Uterus (tissue), 4 donors: ENCODE measurements at places on chromosomes 4 and X. TPM values are rescaled to one million over a fixed set of nuclear protein-coding genes. Genes with fewer than 3 reads are reported as not detected.

The UGT2A1 gene
- not detected for total RNA-seq

The SSX2 gene
- total RNA-seq, result not detected

The ATP2B3 gene
- not detected for total RNA-seq

The TMEM31 gene
- not detected for total RNA-seq

The AFAP1 gene
- 8.2 TPM for total RNA-seq

The SMR3B gene
- total RNA-seq, result not detected

The GSX2 gene
- not detected for total RNA-seq

The POF1B gene
- total RNA-seq, result 1.6 TPM

The UPF3B gene
- total RNA-seq, result 2.6 TPM

- peak; percentile 69 for DNase-seq
Observed at GRCh38 chrX:47384502-47384901, 14.1 kb downstream of the ZNF157 start.

GRCh38 chr4:168528131-168528949 is 31.5 kb downstream of the PALLD start:
- no peak for DNase-seq

- no peak for DNase-seq
Observed at GRCh38 chr4:7697343-7697742, 242.3 kb downstream of the AFAP1 start.

GRCh38 chr4:8688041-8688907 is 95.7 kb downstream of the CPZ start:
- no peak for DNase-seq

DNA sequence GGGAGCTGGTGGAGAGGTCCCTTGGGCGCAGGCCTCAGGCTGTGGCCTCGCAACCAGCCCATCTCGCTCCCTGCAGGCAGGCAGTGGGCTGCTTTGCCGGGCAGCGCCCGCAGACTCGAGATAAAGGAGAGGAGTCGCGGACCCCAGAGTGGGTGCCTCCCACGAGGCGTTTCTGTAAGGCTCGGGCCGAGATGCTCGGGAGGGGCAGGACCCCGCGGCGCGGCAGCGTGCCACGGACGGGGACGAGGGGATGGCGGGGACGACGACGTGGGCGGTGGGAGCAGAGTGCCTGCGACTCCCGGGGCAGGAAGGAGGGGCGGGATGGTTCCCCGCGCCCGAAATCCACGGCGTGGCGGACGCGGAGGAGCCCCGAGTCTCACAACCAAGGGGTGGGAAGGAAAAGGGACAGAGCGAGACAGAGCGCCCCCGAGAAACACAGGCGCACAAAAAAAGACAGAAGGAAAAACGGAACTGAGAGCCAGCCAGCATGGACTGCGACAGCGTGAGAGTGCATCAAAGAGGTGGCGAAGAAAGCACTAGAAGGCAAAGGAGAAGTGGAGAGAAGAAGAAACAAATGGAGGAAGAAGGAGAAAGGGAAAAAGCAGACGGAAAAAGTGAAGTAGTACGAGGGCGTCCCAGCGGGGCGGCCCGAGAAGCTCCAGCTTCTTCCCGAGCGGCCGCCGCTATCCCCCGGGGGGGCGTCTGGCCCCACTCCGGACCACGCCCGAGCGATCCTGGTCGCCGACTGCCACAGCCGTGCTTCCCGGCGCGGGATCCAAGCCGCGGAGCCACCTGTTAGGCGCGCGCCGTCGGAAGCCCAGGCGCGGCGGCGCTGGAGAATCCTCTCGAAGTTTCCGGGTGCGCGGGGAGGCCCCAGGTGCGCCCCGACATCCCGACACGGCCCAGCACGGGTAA is 1.5 kb downstream of the BEND4 start:
- DNase-seq, result no peak

- DNase-seq, result no peak
Observed at GRCh38 chr4:155523358-155523757, 143.3 kb upstream of the GUCY1A1 start.

DNA sequence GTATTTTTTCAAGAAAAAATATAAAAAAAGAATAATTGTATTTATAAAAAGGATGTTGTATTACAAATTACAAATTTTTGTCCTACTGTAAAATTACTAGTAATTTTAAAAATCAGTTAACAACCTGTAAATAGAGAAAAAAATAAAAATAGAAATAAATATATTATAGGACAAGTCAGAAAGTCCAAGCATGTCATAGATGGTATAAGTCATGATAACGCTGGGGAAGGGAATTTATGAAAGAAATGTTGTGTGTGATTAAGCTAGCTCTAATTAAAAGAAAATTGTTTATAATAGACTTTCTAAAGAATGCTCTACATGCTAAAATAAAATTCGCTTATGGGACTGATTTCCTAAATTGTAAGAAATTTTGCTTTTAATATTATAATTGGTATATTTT is 2329.9 kb downstream of the ARAP2 start:
- DNase-seq, result no peak

- no peak for DNase-seq
Observed at GRCh38 chr4:184937745-184938144, 80.5 kb upstream of the HELT start.

DNA sequence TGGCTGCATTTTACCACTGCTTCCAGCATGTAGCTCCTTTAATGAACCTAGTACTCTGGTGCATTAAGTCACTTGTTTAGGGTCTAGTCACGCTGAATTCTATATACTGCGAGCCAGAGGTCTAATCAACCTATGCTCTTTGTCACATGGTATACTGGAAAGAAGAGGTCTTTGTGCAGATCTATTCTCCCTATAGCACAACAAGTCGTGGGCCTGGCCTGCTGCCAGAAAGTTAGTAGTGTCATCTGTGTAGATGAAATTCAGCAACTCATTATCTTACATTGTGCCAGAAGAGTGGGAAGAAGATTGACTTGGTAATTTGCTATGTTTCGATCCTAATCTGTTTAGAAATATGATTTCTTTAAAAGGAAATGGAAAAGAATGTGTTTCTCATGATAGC is 80.8 kb downstream of the AWAT2 start:
- no peak for DNase-seq

- no peak for DNase-seq
Observed at GRCh38 chr4:146545102-146545501, 23.4 kb upstream of the SLC10A7 start.

DNA sequence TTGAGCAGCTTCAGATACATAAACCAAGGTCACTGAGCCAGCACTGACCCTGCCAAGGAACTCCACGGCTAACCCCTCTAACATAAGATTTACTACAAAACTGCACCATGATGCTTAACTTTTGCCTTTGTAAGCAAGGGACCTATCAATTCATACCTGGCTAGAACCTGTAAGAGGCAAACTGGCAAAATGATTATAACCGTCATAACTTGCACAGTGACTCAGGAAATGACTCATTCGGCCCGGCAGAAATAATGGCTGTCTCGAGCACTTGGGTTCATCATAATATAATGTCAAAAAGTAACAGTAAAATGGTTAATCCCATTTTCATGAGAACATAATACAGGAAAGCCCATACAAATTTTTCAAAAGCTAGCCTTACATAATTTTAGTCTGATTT is 17.2 kb downstream of the RASGEF1B start:
- DNase-seq, result no peak

- DNase-seq, result peak; percentile 10
Observed at GRCh38 chr4:915041-915474, 17.1 kb downstream of the GAK start.

DNA sequence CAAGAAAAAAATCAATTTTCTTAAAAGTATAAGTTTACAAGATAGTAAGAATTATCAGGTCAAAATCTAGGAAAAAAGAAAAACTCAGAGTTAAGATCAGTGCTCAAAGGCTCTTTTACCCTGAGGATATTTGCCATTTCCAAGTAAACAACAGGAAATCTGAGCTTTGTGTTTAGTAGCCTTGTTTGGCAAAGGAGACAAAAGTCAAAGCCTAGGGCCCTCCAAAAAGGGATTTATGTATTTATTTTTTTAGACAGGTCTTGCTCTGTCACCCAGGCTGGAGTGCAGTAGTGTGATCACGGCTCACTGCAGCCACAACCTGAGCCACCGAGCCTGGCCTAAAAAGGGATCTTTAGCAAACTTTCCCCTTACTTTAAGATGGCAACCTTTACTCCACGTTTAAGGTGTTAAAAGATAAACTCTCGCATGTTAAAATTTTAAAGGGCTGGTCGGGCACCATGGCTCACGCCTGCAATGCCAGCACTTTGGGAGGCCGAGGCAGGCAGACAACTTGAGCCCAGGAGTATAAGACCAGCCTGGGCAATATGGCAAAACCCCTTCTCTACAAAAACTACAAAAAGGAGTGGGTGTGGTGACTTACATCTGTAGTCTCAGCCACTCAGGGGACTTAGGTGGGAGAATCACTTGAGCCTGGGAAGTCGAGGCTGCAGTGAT is 21.3 kb upstream of the OPHN1 start:
- DNase-seq, result no peak

DNA sequence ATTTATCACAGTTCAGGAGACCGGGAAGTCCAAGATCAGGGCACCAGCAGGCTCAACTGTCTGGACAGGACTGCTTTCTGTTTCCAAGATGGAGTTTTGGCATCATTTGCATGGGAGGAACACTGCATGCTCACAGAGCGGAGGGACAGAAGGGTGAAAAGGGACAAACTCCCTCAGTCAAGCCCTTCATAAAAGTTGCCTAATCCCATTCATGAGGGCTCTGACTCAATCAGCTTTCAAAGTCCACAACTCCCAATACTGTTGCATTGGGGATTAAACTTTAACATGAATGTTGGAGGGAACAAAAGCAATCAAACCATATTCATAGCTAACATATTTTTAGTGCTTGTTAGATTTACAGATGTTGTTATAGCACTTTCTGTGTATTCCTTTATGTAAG is 158.9 kb upstream of the MAD2L1 start:
- no peak for DNase-seq

GRCh38 chrX:139199933-139200332 is 330.6 kb upstream of the F9 start:
- no peak for DNase-seq

DNA sequence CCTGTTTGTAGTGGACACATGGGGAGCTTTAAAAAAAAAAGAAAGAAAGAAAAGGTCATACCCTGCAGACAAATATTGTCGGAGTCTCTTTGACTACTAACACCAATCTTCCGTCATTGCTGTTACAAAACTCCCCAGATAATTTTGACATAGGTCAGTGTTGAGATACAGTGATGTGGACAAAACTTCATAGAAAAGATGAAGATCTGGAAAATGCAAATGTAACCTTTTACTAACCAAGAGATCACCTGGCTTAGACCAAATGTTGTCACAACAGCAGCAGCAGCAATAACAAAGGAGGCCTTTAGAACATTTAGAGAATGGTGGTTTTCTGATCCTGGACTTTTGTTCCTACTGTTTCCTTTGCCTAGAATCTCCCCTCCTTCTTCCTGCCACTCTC is 8.1 kb upstream of the COMMD8 start:
- no peak for DNase-seq

- no peak for DNase-seq
Observed at GRCh38 chrX:16826207-16826606, 39.9 kb downstream of the TXLNG start.

- DNase-seq, result no peak
Observed at GRCh38 chr4:158649111-158649680, 22.5 kb downstream of the C4orf46 start.

DNA sequence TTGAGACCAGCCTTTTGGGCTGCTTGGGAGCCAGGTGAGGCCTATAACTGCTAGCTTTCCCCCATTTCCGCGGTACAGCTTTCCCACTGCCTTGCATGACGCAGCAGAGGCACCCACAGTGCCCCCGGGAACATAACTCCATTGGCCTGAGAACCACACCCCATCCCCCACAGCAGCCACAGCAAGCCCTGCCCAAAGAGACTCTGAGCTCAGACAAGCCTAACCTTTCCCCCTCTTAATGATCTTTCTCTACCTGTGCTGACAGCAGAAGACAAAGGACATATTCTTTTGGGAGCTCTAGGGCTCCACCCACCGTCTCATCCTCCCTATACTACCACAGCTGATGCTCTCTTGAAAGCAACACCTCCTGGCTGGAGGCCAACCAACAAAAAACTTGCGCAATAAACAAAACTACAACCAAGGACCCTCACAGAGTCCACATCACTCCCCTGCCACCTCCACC is 114.8 kb downstream of the FANCB start:
- no peak for DNase-seq
